ENCODE measurements at places on chromosomes 12 and 14.

DNA sequence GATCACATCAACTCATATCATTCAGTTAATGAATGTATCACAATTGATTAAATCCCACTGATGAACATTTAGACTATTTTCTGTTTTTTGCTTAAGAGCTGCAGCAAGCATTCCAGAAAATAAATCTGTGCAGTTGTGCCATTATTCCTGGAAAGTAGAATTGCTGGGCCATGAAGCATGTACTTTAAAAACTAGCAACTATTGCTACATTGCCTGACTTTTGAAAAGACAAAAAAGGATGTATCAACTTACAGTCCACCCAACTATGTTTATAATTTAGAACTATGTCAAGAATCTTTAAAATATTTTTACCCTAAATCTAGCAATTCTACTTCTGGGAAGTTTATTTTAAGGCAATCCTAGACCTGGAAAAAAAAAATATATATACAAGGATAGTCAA, 33.4 kb upstream of the ERGIC2 start:
- DNase-seq = no peak

DNA sequence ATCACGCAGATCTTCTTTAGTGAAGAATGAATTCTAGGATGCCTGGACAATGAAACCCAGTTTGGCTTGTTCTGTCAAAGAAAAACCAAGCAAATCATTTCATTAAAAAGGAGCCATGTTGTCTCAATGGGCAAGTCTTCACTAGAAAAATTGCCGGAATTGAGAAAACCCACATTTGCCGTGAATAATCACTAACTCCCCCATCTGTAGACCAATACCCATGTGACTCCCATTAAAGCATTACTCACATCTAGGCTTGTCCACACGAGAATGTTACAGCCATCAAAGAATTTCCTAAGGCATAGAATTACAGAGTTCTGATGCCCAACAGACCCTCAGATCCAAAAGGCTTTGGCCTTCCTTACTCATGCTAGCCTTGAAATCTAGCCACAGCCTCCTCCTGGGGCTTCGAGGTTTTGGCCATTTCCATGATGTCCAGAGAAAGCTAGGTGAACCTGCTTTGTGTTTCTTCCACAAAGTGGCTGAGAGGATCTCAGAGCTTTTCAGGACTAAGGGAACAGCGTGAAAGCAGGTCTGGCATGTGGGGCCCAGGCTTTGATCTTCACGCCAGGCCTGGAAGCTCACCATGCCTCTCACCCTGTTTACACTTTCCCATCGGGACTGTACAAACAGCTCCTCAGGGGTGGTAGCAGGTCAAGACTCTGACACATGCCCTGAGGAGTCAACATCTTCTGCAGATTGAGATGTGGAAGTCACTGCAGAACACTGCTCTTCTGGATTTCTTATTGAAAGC, 12.1 kb downstream of the SLC7A8 start:
- DNase-seq = no peak

DNA sequence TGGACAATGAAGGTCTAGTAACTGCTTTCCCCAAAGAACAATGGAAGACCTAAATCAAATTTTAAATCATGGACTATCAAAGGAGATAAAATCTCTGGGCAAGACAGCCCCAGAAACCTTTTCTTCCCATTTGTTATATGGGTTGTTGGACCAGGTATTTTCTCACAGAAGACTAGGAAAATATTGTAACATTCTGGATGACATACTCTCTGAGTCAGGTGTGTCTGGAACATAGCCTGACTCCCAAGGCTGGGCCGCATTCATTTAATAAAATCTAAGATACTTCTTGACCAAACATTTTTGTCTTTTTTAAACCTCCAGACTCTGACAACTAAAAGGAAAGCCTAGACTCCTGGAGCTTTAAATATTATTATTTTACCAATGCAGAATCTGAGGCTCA, 87.9 kb downstream of the ATP23 start:
- no peak for DNase-seq

DNA sequence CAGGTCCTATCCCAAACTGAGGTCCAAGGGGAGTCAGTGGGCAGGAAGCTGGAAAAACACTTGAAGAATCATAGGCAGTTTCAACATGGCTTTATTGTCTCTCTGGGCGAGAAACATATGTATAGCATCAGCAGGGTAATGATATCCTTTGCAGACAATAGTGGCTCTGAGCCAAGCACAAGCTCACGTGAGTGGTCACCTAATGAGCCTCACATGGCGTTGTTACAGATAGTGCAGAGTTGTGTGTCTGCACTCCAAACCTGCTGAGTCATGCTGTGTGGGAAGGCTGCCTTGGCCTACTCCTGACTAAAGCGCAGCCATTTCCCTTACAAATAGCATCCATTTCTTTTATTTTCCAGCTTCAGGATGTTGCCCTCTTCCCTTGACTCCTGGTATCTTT, 105.2 kb upstream of the SYT1 start:
- DNase-seq = no peak
